KG1 (cell line): ENCODE measurements at places on chromosomes 11 and 22.

GRCh38 chr11:67029146-67029545 lies 6.2 kb downstream of the SYT12 start:
- DNase-seq: no peak

- no peak for DNase-seq
Measured at GRCh38 chr22:45318558-45319323, 9.0 kb downstream of the FAM118A start.

DNA sequence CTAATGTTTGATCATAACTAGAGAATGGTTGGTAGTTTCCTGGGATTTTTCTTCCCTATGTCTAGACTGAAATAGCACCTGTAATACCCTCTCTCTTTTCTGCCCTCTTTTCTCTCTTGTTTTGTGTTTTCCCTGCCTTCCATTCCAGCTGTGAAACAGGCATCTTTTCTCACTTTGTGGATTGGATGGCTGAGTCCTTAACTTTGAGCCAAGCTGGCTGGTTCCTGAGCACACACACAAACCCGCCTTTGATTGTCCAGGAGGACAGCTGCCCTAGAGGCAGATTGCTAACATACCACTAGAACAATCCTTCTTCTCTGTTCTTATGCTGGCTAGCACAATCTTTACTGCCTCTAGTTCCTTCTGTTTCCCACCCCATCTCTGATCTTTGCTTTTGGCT lies 17.7 kb downstream of the CTNND1 start:
- DNase-seq: no peak

- DNase-seq: no peak
Measured at GRCh38 chr11:103923451-103923931, 112.9 kb upstream of the DDI1 start.

GRCh38 chr11:94732617-94733281 lies 35.4 kb upstream of the AMOTL1 start:
- DNase-seq: peak; percentile 12

DNA sequence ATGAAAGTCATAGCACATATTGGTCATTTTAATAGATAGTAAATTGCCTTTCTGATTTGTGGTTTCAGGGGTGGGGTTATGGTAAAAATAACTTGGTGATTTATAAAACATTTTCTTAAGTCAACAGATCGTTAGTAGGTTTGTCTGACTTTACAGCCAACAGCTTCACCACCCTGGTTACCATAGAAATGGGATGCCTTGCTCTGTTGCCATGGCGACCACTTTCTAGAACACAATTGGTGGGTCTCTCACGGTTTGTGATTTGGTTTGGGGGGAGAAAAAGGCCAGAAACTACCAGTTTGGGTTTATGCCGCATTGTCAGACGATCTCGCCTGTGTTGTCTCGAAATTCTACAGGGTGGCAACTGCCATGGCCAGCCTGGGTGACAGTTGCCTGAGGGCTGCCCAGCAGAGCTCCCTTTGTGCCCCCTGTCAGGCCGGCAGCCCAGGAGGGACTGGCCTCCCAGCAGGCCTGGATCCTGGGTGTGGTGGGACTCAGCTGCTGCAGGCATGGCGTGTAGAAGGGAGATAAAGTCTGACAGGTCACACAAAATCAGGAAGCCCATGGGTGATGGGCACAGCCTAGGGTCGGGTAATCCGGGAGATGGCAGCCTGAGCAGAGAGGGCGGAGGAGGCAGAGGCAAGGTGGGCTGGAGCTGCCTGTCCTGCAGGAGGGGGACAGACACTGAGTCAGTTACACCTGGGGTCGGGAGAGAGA lies 30.9 kb downstream of the KCNC1 start:
- no peak for DNase-seq

GRCh38 chr11:61345170-61345610 lies 12.2 kb downstream of the TKFC start:
- no peak for DNase-seq

DNA sequence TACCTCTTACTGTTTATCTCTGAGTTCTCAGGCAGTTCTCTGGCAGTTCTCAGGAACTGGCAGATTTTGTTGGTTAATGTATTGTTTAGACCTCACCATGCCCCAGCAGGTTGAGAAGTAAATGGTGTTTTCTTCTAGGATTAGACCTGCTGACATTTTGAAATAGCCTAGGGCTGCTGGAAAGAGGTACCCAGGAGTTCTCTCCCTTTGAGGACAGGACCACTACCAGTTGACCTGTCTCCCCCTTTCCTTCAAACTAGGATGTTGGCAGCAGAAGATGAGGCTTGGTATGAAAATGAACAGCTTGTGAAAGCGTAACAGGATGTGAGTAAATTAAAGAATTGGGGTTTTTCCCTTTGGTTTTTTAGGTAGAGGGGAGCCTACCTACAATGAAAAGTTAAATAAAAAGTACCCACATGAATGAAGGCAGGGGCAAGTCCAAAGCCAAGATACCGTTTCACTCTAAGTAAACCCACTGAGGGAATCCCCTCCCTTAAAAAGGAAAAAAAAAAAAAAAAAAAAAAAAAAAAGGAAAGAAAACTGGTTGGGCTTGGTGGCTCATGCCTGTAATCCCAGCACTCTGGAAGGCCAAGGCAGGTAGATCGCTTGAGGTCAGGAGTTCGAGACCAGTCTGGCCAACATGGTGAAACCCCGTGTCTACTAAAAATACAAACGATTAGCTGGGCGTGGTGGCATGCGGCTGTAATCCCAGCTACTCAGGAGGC lies 96.2 kb downstream of the PDHX start:
- no peak for DNase-seq

- DNase-seq: no peak
Measured at GRCh38 chr11:16969010-16969999, 44.9 kb downstream of the PLEKHA7 start.

DNA sequence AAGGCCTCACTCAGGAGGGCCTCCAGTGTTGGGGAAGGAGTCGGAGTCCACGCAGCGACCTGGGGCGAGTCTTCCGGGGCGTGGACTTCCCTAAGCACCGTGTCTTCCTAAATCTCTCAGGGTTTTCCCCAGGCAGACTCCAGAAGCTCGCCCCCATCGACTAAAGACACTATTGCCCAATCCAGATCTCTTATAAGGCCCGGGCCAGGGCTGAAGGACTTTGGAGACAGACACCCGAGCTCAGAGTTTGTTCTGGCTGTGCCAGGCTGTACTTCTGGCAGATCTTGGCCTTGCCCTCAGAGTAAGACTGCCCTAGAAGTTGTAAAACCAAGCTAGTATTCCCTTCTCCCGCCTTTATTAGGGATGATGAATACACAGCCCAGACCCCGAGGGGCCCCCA lies 191.4 kb downstream of the BUD13 start:
- no peak for DNase-seq

- no peak for DNase-seq
Measured at GRCh38 chr11:68977781-68978625, 2.8 kb downstream of the MRGPRD start.
